Activated CD8-positive, alpha-beta memory T cell treated with anti-CD3 and anti-CD28 coated beads for 4 hours (primary cell): ENCODE measurements at places on chromosomes 3 and 15.

GRCh38 chr15:88913017-88913849 is at the start of gene MFGE8:
MFGE8 (minus strand) TSS chr15:88913379; CDS start chr15:88913319, 60 bp downstream.
- DNase-seq: peak; percentile 33

GRCh38 chr3:37094636-37095035 is 79.7 kb downstream of the LRRFIP2 start:
- no peak for DNase-seq

- no peak for DNase-seq
These were observed 117.7 kb downstream of the ALDH1A2 start for GRCh38 chr15:57947781-57948180.

GRCh38 chr15:64187396-64188191 is 24.8 kb upstream of the PPIB start:
- DNase-seq: no peak

DNA sequence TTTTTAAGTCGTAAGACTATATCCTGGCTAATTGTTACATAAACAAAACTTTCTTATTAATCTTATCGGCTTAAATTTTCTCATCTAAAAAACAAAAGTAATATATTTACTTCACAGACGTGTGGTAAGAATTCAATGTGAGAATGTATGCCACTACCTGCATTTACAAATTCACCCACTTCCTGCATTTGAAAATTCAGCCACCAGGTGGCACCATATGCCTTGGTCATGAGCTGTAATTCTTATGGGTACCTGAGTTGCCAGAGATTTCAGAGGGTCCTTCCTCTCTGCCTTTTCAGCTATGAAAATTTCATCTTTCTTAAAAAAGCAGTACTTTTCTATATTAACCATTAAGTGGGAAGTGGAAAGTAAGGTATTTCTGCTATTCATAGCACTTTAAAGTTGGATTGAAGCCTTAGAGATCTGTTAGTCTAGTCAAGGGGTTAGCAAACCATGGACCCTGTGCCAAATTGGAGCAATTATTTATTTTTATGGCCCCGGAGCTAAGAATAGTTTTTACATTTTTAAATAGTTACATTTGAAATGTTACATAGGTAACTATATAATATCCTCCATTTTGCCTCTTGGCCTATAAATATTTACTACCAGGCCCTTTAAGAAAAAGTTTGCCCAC is 127.8 kb downstream of the HCN4 start:
- peak; percentile 52 for DNase-seq

DNA sequence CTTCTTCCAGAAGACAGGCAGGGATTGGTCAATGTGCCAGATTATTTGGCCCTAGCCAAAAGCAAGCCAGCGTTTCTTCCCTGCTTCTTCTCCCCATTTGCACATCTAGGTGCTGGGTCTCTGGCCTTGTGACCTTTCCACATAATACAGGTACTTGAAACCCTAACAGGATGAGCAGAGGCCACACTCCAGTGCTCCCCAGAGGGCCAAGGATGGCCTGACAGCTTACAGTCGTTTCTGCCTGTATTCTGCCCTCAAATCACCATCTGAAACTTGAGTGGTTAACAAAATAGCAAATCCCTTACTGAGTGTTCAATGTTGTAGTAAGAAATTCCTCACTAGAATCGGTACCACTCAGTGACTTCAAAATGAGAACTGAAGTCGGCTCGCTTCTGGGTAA is 29.1 kb downstream of the MKRN2 start:
- no peak for DNase-seq

DNA sequence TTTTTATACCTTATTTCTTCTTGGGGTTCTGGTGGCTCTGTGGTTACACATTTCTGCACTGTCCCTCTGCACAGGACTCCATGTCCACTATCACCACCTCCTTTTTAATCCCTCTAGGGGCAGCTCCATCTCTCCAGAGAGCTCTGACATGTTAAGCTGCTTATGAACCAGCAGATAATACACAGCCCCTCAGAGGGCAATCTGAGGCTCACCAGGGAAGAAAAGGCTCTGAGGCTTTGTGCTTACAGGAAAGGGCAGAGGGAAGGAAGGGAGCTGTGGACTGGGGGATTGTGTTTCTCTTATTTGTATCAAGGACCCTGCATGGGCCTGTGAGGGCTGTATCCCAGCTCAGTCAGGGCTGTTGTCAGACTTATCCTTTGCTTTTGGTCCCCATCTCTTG is 164.5 kb downstream of the EPHB1 start:
- DNase-seq: no peak

DNA sequence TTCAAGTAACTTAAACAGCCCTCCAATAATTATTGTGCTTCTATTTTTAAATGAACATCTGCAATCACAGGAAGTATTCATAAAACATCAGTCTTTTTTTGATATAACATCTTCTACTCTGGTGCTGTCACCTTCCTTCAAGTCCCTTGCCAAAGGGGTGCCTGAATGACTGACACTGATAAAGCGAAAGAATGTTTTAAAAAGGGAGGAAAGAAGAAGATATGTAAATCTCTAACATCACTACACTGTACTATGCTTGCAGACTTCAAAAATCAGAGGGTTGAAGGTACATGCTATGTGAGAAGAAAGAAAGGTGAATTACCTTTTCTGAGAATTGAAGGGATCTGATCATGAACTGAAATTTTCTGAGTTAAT is 253.7 kb downstream of the ZPLD1 start:
- DNase-seq: no peak

GRCh38 chr3:50336452-50337174 is 4.0 kb downstream of the RASSF1 start:
- no peak for DNase-seq

DNA sequence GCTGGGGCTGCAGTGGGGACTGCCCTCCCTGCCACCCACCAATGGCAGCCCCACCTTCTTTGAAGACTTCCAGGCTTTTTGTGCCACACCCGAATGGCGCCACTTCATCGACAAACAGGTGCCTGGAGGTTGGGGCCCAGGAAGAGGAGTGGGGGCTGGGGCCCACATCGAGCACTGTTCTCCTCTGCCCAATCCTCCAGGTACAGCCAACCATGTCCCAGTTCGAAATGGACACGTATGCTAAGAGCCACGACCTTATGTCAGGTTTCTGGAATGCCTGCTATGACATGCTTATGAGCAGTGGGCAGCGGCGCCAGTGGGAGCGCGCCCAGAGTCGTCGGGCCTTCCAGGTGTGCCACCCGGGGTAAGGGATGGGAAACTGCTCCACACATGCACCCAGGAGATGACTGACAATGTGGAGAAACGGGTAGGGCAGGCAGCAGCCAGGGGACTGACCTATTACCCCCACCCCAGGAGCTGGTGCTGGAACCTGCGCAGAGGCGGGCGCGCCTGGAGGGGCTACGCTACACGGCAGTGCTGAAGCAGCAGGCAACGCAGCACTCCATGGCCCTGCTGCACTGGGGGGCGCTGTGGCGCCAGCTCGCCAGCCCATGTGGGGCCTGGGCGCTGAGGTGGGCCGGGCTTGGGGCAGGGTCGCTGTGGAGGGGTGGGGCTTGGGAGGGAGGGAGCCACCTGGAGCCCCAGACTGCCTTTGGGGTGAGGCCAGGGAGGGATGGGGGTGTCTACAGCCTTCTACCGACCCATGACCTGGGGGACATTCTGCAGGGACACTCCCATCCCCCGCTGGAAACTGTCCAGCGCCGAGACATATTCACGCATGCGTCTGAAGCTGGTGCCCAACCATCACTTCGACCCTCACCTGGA is 22.9 kb downstream of the NBEAL2 start:
- DNase-seq: no peak

GRCh38 chr15:94387442-94387841 is 156.1 kb downstream of the MCTP2 start:
- no peak for DNase-seq

DNA sequence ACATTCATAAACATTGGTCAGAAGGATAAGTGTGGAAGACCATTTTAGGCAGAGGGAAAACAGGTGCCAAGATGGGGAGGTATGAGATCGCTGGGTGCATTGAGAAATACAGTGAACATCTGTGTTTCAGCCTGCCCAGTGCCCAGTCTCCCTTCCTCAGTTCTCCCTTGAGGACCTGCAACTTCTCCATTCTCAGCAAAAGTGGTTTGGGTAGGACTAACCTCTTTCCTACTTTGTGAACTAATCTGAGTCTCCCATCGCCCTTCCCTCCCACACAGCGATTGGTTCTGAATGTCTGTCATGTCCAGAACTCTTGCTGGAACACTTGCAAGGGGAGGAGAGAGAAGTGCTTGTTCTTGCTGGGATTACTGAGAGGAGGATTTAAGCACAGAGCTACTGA is 10.9 kb upstream of the CCNL1 start:
- DNase-seq: no peak

DNA sequence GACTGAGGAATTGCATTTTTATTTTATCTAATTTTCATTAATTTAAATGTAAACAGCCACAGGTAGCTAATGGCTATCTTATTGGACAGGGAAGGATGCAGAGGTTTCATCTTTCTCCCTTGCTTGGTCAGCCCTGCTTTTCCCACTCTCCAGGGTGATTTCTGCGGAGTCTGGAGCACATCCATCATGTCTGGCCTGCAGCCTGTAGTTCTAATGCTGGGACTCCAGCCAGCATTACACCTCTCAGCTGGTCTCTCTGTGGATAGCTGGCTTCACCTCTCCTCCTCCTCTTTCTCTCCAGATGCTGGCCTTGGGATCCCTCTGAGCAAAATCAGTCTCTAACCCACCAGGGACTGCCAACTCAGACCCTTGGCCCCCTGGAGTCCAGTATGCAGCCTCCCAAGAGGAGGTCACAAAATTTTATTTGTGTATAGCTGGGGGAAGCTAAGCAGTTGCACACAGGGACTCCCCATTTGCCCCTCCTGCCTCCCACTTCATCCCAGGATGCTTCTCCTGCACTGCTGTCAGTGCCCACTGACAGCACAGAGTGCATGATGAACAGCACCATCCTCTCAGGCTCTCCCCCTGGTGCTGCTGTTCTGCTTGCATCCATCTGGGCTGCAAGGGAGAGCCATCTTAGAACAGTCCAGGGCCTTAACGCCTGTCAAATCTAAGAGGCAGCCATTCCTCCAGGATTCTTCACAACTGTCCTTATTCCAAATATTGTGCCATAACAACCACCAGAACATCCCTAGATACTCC is 1.7 kb downstream of the BFSP2 start:
- DNase-seq: no peak

GRCh38 chr15:73335026-73335425 is 33.7 kb downstream of the HCN4 start:
- DNase-seq: no peak

DNA sequence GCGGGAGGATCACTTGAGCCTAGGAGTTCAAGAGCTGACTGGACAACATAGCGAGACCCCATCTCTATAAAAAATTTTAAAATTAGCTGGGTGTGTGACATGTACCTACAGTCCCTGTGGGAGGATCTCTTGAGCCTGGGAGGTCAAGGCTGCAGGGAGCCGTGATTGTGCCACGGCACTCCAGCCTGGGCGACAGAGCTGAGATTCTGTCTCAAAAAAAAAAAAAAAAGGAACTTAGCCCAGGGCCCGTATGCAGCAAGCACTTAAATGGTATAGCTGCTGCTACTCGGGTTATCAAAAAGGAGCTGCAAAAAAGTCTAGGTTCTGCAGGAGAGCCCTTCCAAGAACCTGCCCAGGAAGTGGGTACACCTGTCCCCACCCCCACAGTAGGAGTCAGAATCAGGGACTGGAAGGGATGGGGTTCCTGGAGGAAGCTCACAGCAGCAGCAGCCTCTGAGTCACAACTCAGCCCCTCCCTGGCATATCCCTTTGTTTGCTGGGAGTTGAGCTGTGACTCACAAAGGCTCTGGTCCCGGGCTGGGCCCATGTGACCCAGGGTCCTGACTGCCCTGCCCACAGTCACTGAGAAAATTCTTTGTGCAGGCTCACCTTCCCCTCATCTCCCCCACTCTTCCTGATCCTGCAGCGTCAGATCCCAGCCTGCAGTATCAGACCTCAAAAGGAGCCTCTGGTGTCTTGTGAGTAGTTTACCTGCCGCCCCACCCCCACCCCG is at the start of gene SPATA12:
Gene SPATA12, plus strand, starts transcription at position 576 of the 733 bp plus-strand sequence. CDS start 13,031 bp downstream, outside the sequence.
- DNase-seq: no peak

GRCh38 chr15:67776600-67776999 is 48.7 kb upstream of the SKOR1 start:
- DNase-seq: no peak

- DNase-seq: no peak
These were observed 18.6 kb downstream of the NEK4 start for GRCh38 chr3:52752045-52752660.

DNA sequence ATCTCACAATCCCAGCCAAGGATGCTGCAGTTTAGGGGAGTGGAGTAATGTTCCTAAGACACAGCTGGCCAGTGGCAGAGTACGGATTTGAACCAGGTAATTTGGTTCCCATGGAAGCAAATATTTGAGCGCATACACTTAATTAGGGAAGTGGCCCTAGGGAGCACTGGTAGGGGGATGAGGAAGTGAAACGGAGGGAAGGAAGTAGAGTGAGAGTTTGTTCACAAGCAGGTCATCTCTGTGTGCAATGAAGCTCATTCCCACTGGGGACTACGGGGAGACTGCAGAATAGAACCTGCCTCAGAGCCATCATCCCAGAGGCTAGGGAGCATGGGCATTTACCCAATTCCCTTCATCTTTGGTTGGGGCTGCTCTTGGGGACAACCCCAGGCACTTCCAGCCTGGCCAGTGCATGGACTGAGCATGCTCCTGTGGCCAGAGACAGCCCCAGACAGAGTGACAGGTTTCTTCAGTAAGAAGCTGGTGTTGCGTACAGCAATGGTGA is 317.2 kb upstream of the PROK2 start:
- no peak for DNase-seq
